ENCODE measurements at places on chromosomes 13 and 19. TPM values are rescaled to one million over a fixed set of nuclear protein-coding genes. Genes with fewer than 3 reads are reported as not detected.

Gene SELENOV
- total RNA-seq, result not detected

Gene CYP2A7
- not detected for total RNA-seq

Gene FPR3
- total RNA-seq, result 7.2 TPM

DNA sequence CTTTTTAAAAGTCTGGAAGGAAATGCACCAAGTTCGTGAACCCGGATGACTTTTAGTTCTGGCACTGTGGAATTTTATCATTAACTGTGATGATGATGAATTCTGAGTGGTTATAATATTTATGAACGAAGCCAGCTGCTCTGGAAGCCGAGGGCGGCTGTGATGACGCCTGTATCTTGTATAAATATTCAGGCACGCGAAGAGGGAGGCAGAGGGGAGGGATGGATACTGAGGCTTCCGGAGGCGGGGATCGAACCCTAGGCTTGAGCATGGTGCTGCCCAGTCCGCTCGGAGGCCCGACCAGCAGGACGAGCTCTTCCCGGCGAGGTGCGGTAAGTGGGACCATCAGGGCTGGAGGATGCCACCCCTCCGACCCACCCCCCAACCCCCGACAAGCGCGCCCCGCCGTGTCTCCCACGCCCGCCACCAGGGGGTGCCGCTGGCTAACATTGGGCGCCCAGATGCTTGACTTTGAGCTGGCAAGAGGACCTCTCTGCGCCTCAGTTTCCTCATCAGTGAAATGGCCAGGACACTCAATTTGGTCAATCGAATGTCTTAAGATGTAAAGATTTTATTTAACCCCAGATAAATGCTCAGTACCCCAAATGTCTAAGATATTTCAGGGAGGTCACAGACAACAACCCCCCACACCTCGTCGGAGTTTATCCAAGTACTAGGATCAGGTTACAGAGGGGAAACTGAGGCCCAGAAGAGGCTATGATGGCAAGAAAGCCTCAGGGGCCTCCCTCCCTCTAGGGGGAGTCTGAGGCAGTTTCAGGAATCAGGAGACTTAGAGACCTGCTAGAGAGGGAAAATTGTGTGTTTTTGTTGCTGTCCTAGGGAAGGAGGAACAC, 4.5 kb upstream of the RAB3A start:
- no peak for DNase-seq

DNA sequence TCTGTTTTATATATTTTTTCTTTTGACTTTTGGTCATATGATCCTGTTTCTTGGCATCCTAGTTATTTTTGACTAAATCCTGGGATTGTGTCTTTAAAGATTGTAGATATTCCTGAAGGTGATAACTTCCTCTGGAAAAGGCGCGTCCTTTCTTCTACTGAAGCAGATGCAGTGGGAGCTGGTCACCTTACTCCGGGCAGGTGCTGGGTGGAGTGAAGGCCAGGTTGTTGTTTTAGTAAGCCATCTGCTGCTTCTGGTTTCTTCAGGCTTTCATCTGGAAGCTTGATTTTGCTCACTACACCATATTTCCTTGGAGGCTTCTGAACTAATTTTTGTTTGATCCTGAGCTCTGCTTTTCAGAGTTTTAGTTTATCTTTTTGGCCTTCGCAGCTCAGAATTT, 21.5 kb downstream of the URI1 start:
- DNase-seq, result no peak

- no peak for DNase-seq
These were observed 23.3 kb downstream of the MIPEP start for GRCh38 chr13:23865906-23866305.

- DNase-seq, result no peak
These were observed 6.7 kb downstream of the SHISA2 start for GRCh38 chr13:26045142-26045541.

DNA sequence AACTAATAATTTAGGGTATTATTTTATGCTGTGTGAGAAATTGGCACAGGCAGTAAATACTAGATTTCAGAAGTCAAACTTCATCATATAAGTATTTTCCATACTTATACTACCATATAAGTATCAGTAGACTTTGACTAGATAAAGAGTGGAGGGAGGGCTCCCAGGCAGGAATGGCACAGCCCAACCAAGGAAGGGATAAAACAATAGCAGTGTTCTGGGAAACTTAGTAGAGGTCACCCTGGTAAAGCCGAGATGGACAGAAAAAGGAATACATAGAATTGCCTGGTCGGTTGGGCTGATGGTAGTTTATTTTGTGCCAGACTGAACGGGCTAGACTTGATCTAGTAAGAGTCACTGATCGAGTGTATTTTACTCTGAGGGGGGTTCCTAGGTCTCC, 19.6 kb upstream of the KCTD4 start:
- no peak for DNase-seq

- no peak for DNase-seq
These were observed 98.8 kb downstream of the ING1 start for GRCh38 chr13:110812121-110812868.

Measured in Right ventricle myocardium inferior (tissue), 1 donor.